ENCODE measurements at places on chromosomes 1 and 21. TPM values are rescaled to one million over a fixed set of nuclear protein-coding genes. Genes with fewer than 3 reads are reported as not detected.

IL6R gene
- total RNA-seq: 0.16 TPM

NDUFV3 gene
- total RNA-seq: 27.7 TPM

LAMTOR2 gene
- total RNA-seq: 74.1 TPM

METTL13 gene
- total RNA-seq: 44.5 TPM

FCAMR gene
- not detected for total RNA-seq

MARK1 gene
- total RNA-seq: not detected

NBPF11 gene
- 9.1 TPM for total RNA-seq

IRF6 gene
- 0.16 TPM for total RNA-seq

GPR157 gene
- total RNA-seq: 1.2 TPM

AMY2A gene
- not detected for total RNA-seq

DISC1 gene
- 14.7 TPM for total RNA-seq

FMO5 gene
- 0.31 TPM for total RNA-seq

FBLIM1 gene
- not detected for total RNA-seq

AGBL4 gene
- total RNA-seq: not detected

MIXL1 gene
- not detected for total RNA-seq

Measured in activated CD8-positive, alpha-beta T cell treated with anti-CD3 and anti-CD28 coated beads, Interleukin-2, amount 10 ng/mL, durations not matched to agents 7 days and 5 days (primary cell).